ENCODE measurements at places on chromosomes 3 and 15.
A peak's percentile ranks its signal among the peaks of the same experiment; 100 is the strongest.

GRCh38 chr3:4551051-4551711 is 58.0 kb downstream of the ITPR1 start:
- no peak for DNase-seq

- DNase-seq = no peak
Observed at GRCh38 chr3:7158516-7158915, 297.6 kb downstream of the GRM7 start.

- no peak for DNase-seq
Observed at GRCh38 chr3:129360705-129361460, 67.6 kb downstream of the EFCAB12 start.

- no peak for DNase-seq
Observed at GRCh38 chr3:52527732-52528585, 5.7 kb downstream of the NT5DC2 start.

DNA sequence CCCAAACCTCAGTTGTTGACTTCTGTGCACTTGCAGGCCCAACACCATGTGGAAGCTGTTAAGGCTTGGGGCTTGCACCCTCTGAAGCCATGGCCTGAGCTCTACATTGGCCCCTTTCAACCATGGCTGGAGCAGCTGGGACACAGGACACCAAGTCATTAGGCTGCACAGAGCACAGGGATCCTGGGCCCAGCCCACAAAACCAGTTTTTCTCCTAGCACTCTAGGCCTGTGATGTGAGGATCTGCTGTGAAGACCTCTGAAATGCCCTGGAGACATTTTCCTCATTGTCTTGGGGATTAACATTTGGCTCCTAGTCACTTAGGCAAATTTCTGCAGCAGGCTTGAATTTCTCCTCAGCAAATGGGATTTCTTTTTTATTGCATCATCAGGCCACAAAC is 1255.7 kb downstream of the ZPLD1 start:
- DNase-seq = no peak

DNA sequence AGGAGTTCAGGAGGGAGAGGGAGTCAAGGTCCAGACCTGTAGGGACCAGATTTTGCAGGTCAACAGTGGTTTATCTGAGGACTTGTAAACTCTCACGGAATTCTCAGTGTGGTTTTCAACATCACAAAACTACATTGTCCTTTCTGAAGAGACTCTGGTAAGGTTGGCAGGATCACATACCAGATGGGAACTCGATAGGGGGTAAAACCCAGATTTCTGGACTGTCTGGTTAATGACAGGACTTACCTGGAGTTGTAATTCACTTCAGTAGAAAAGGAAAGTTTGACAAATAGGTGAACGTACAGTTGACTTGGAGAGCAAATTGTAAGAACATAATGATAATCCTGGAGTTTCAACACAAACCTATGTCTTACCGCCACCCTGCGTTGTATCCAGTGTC is 5.3 kb downstream of the ITPR1 start:
- DNase-seq = no peak

DNA sequence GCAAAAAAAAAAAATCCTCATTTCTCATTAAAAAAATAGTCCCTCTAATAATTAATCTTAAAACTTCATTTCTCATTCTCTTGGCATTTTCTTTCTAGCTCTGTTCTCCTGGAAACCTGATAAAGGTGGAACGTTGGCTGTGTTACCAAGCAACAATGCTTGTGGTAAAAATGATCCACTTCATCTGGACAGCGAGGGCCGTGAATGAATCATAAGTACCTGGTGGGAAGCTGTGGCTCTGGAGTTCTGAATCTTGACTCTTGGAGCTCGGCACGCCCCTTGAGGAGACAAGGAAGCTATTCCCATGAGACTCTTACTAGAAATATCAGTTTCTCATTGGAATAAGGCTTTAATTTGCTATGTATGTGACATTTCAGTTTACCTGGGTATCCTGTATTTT is 32.5 kb downstream of the BCL2L10 start:
- DNase-seq = no peak

GRCh38 chr3:42747581-42747980 is 25.5 kb downstream of the CCDC13 start:
- DNase-seq = no peak

DNA sequence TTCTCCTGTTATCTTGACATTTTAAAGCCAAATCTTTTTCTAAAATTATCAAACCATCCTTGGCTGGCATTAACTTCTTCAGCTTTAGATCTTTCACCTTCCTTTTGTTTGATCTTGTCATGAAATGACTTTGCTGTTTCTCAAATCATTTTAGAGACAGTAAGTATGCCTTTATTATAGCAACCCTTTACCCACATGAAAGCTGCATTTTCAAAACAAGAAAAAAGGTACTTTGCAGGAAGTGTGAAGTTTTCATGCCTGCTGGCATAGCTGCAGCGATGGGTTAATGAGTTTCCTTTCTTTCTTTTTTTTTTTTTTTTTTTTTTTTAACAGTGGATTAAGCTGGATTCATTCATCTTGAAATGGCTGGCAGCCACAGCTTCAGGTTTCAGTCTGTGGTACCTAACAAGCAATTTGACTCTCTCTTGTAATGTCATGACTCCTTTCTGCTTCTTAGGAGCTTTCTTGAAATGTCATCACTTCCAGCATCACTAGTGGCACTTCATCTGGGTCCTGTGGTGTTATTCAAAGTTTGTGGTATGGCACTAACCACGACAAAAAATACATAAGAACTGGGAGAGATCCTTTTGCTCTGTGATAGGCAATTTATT is 18.8 kb downstream of the SLC25A26 start:
- DNase-seq = no peak

GRCh38 chr3:25938566-25939325 is 148.9 kb downstream of the OXSM start:
- DNase-seq = no peak

- no peak for DNase-seq
Observed at GRCh38 chr15:38129531-38130204, 123.0 kb upstream of the SPRED1 start.

- DNase-seq = no peak
Observed at GRCh38 chr3:25473246-25473645, 45.2 kb downstream of the RARB start.

GRCh38 chr15:70777170-70777926 is 14.0 kb upstream of the UACA start:
- no peak for DNase-seq

DNA sequence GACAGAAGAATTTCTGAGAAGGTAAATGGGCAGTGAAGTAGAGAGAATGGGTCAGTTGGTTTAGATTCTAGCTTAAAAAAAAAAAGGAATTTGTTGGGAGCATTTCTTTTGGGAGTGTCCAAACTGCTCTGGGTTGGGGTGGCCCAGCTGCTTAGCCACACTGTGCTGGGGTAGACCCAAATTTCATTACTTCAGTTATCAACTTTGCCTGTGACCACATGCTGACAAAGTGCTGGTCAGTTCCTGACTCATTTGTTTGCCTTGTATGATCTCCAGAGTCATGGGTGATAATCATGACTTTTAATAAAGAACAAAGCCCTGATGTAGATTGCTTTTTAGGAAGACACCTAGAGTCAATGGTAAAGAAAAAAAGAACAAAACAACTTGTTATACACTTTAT is 121.5 kb upstream of the FGF7 start:
- DNase-seq = no peak

GRCh38 chr15:31435912-31436628 is 109.4 kb downstream of the KLF13 start:
- peak; percentile 27 for DNase-seq

GRCh38 chr15:85658816-85659215 is 135.9 kb downstream of the KLHL25 start:
- no peak for DNase-seq

DNA sequence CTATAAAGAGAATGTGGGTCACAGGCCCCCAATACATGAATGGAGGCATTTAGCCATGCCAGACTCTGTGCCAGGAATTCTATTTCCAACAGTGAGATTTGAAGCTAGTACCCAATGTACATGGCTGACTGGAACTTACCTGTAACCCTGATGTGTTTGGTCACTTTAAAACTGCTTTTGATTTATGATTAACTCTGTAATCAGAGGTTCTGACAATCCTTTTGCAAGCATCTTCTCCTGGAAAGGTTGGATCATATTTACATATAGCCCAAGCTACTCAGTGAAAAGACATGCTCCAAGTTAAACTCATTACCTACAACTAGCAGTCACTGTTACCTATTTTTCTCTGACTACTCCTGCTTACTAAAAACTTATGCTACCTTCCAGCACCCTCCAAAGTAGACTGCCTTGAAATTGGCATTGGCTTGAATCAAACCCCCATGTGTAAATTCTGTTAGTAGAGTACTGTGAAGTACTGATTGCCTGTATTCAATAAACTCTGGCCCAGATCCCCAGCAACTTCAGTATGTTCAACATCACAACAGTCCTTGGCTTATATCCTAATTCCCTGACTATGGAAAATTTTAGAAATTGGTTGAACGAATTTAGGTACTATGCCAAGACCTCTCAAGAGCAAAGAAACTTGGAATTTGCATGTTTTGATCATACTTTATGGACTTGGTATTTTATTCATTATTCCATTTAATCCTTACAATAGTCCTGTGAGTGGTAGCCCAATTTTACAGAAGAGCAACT is 665.6 kb upstream of the NECTIN3 start:
- no peak for DNase-seq
